Activated CD8-positive, alpha-beta memory T cell treated with anti-CD3 and anti-CD28 coated beads for 4 hours (primary cell): ENCODE measurements at places on chromosomes 12 and 14.

DNA sequence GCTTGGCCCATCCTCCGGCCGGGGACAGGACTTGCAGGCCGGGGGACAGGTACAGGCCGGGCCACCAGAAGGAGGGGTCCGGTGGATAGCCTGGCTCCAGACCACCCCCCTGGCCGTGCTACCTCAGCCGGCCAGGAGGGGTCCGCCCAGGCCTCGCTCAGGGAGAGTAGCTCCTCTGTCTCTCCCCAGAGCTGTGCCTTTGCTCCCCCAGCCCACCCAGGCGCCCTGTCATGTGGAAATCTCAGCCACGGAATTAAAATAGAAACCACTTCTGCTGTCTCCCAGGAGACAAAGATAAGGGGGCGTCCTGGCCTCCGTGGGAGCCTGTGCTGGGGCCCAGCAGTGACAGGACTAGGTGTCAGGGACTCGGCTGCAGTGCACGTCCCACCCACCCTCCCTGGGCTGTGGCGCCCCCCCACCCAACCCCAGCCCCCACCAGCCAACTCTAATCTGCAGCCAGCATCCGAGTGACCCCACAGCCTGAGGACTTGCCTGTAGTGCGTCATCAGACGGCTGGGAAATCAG lies 3.3 kb upstream of the CRIP2 start:
- DNase-seq: no peak

DNA sequence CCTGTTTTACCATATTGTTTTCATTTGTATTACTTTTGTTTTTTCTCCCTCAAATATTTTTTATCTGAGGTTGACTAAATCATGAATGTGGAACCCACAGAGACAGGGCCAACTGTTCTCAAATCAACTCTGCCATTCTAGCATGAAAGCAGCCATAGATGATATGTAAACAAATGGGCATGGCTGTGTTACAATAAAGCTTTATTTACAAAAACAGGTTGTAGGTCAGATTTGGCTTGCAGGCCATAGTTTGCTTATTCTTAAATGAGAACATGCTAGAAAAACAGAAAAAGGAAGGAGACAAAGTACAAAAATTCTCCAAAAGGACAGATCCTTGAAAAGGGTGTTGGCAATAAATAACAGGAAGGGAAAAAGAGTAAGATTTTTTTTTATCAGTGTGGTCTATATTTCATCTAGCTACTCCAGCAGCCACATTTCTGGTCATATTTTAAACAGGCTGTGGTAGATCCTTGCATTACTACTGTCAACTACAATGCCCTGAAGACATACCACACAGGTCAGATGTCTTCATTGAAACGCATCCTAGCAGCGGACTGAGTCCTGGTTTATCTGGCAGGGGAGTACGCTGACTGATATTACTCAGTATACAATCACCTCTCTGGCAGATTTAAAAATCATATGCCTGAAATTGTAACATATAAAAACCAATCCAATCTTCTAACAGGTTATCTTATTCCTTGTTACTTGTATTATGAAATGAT lies 42.9 kb downstream of the SPPL3 start:
- DNase-seq: no peak

- no peak for DNase-seq
Observed at GRCh38 chr12:113936460-113936859, 29.7 kb downstream of the RBM19 start.

- DNase-seq: no peak
Observed at GRCh38 chr12:10409392-10409791, at the start of gene KLRC4. Gene KLRC4 (minus strand): TSS chr12:10409757. CDS start chr12:10409575, 182 bp downstream.

- DNase-seq: no peak
Observed at GRCh38 chr14:100129161-100129589, 30.3 kb downstream of the DEGS2 start.

DNA sequence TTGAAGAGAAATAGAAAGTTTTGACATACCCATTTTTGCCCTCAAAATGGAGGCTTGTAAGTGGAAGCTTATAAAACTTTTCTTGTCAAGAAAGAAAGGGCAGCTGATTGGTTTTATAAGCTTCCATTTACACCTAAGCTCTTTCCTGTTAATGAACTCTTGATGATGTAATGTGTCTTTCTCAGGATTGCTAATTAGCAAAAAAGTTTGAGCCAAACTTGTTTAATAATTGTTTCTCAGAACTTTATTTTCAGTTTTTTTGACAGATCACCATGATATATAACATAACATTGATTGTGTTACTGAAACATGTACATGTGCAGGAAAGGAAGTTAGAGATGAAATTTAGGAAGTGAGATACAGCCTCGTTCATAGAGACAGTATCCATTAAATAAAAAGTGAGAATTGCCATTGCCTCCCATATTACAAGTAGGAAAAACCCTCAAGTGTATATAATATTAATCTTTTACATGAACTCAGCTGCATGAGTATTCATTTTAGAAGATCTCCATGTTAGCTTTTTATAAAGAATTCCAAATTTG lies 26.8 kb downstream of the RIC8B start:
- no peak for DNase-seq

GRCh38 chr12:82842480-82842879 lies 155.8 kb downstream of the TMTC2 start:
- no peak for DNase-seq

GRCh38 chr12:118404876-118405521 lies 28.6 kb downstream of the SUDS3 start:
- DNase-seq: peak; percentile 27
